ENCODE measurements at places on chromosomes 12 and 14. TPM values are rescaled to one million over a fixed set of nuclear protein-coding genes. Genes with fewer than 3 reads are reported as not detected.

Gene INHBE
- total RNA-seq = not detected

DNA sequence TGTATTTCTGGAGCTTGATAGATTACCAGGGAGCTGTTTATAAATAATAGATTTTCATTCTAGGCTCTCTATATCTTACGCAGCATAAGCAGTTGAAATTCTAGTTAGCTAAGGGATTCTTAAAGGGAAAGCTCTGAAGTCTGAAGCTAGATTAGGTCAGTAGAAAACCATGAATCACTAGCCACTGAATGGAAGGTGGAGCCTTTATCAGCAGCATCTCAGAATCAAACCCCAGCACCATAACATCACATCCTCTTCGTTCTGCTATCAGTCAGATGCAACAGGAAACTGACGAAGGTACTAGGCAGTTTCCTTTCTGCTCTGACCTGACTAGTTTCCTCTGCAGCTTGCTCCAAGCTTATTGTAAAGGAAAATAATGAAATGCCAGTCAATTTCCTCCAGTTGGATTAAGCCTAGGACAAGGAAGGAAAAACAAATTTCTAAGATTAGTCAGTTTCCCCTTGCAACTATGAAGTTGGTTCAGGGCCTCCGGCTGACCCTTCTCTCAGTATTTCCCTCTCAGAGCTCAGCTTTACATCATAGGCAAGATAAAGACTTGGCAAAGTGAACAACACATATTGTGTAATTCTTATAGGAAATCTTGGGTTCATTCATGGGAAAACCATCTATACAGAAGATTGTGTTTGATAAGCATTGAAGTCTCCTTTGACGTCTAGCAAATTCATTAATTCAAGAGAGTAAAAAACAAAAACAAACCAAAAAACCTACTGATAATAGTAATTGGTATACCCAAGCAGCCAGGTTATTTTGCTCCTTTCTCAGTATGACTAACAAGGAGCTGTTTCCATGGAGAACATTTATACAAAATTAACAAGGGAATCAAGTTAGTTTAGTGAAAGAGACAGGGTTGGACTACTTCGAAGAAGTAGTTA, 43.4 kb upstream of the CFAP54 start:
- H3K36me3 ChIP-seq = no peaks in the 10 kb centered on the region
- H3K4me1 ChIP-seq = no peaks in the 10 kb centered on the region
- no peaks in the 10 kb centered on the region for H3K27me3 ChIP-seq

DNA sequence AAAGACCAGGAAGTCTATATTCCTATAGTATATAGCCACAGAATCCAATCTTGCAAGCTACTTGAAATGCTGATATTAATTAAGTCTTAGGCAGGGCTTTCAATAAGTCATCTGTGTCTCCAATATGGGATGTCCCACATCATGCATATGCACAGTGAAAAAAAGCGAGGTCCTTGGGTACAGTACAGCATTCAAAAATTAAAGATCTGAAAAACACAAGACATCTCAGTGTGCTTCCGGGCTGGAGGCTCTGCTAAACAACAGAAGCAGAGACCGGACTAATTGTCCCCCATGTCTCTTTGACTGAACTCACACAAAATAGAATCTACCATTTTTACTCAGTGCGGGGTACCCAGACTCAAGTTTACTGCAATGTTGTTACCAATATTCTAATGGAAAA, 156.0 kb downstream of the DAD1 start:
- H3K27ac ChIP-seq = no peak overlapping the region
- no peaks in the 10 kb centered on the region for H3K36me3 ChIP-seq
- DNase-seq = no peak
- H3K27me3 ChIP-seq = no peaks in the 10 kb centered on the region
- H3K4me3 ChIP-seq = no peak overlapping the region

Gene GPN3
- 18.0 TPM for total RNA-seq

- DNase-seq = no peak
- H3K36me3 ChIP-seq = no peaks in the 10 kb centered on the region
- H3K27me3 ChIP-seq = no peaks in the 10 kb centered on the region
- H3K4me1 ChIP-seq = no peaks in the 10 kb centered on the region
- no peak overlapping the region for H3K27ac ChIP-seq
- no peak overlapping the region for H3K4me3 ChIP-seq
These were observed 28.3 kb downstream of the VSX2 start for GRCh38 chr14:74267588-74267987.

DNA sequence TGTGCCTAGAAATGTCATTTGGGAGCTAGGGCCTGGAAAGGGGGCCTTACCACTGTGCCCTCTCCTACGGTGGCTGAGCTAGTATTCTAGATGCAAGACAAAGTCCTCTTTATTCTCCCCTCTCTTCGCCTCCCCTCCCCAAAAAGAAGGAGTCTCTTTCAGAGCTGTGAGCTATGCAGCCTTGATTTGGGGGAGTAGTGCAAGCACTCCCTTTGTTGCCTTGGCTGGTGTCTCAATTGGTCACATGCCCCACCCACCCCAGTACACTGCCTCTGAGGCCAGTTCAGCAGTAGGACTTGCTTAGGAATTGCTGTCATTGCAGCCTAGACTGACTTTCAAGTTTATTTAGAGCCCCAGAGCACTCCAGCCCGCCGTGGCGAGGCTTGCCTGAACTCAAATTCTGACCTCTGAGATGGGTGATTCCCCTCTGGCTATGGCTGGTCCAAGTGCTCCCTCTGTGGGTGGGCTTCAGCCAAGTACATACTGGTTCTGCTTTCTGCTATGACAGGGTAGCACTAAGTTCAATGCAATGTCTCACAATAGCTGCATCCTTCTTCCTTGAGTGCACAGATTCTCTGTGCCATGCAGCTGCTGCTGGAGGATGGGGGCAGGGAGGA, 37.0 kb upstream of the FBXO33 start:
- DNase-seq = no peak
- H3K27ac ChIP-seq = no peak overlapping the region
- H3K4me1 ChIP-seq = no peaks in the 10 kb centered on the region
- no peaks in the 10 kb centered on the region for H3K27me3 ChIP-seq

Gene NDUFA9
- total RNA-seq = 60.2 TPM

Gene KDM2B
- 23.6 TPM for total RNA-seq

GRCh38 chr12:69851976-69852375, 26.9 kb downstream of the MYRFL start:
- H3K27ac ChIP-seq = no peak overlapping the region
- no peaks in the 10 kb centered on the region for H3K4me1 ChIP-seq
- no peaks in the 10 kb centered on the region for H3K36me3 ChIP-seq
- no peaks in the 10 kb centered on the region for H3K27me3 ChIP-seq
- no peak for DNase-seq
